SK-N-SH (cell line): ENCODE measurements at places on chromosomes 6 and 20. TPM values are rescaled to one million over a fixed set of nuclear protein-coding genes. Genes with fewer than 3 reads are reported as not detected.

- DNase-seq = no peak
Measured at GRCh38 chr6:16995511-16996250, 106.2 kb upstream of the STMND1 start.

DNA sequence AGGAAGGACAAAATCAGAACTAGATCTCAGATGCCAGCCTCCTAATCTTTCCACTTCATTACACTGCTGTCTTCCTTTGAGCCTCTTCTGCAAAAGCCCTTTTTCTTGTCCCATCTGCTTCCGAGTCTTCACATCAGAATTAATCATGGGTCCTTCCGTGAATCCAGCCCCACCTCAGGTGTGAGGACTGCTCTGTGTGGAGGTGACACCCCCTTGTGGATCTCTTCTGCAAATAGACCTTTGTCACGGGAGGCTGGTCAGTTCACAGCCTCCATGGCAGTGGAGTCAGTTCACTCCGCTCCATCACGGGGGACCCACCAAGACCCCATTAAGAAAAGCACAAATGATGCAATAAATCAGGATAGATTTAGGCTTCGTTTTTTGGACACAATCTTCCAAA, 171.1 kb downstream of the ADAT2 start:
- peak; percentile 27 for DNase-seq

GRCh38 chr6:23873161-23873560, 252.9 kb upstream of the NRSN1 start:
- DNase-seq = no peak

- DNase-seq = no peak
Measured at GRCh38 chr6:30931272-30931671, 698 bp downstream of the SFTA2 start.

DNA sequence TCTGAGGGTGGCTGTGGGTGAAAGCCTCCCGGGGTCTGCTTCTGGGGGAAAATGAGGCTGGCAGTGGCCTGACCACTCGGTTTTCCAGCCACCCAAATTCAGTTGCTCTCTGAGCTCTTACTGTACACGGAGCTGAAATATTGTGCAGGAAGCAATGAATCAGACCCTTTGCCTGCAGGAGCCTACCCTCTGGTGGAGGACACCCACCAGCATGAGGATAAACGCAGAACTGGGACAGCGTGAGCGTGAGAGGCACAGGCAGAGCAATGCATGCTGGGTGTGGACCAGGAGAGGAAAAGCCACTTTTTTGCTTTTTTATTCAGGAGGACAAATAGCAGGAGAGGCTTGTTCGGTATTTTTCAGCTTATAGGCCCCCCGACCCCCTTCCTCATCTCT, 298.0 kb downstream of the QKI start:
- no peak for DNase-seq

The SIRPA gene
- 6.8 and 9.1 TPM in 2 replicates for polyA plus RNA-seq
